A172 (cell line): ENCODE measurements at places on chromosomes 16 and 17. TPM values are rescaled to one million over a fixed set of nuclear protein-coding genes. Genes with fewer than 3 reads are reported as not detected.

The TNFRSF12A gene
- 510 and 551 TPM in 2 replicates for total RNA-seq

The MMP15 gene
- 6.4 and 8.0 TPM in 2 replicates for total RNA-seq

The PRRT2 gene
- 3.3 and 7.4 TPM in 2 replicates for total RNA-seq

The GPRC5C gene
- 2.7 and 5.9 TPM in 2 replicates for total RNA-seq

The QRICH2 gene
- total RNA-seq = 2.1 and 2.8 TPM in 2 replicates

The CAMTA2 gene
- 2.4 and 7.1 TPM in 2 replicates for total RNA-seq

The ABCC11 gene
- total RNA-seq = not detected in 2 replicates

The SLFN12 gene
- 37.4 and 47.9 TPM in 2 replicates for total RNA-seq

The TMEM97 gene
- total RNA-seq = 32.7 and 43.9 TPM in 2 replicates

The FOXN1 gene
- total RNA-seq = 0.22 TPM in 1 of 2 replicates, not detected in the other

The PNPO gene
- total RNA-seq = 59.4 and 61.9 TPM in 2 replicates

The HEATR9 gene
- not detected in 2 replicates for total RNA-seq

The CD300A gene
- not detected in 2 replicates for total RNA-seq

The C16orf46 gene
- total RNA-seq = 0.65 and 2.0 TPM in 2 replicates

The DRC3 gene
- total RNA-seq = 1.1 and 1.7 TPM in 2 replicates

The ROGDI gene
- total RNA-seq = 25.8 and 33.3 TPM in 2 replicates

The CD300H gene
- not detected in 2 replicates for total RNA-seq

The C17orf78 gene
- total RNA-seq = not detected in 2 replicates

The TBX21 gene
- total RNA-seq = not detected in 2 replicates

The CLEC18A gene
- 0.29 and 0.65 TPM in 2 replicates for total RNA-seq

The CEMP1 gene
- not detected in 2 replicates for total RNA-seq

The SPPL2C gene
- total RNA-seq = not detected in 2 replicates

The GAS2L2 gene
- not detected in 2 replicates for total RNA-seq

The TOX3 gene
- not detected in 2 replicates for total RNA-seq

The SNX20 gene
- total RNA-seq = not detected in 2 replicates

The PSMB3 gene
- 484 and 521 TPM in 2 replicates for total RNA-seq

The PRDM7 gene
- total RNA-seq = not detected in 2 replicates

The PRSS22 gene
- total RNA-seq = not detected in 2 replicates

The C16orf86 gene
- not detected in 2 replicates for total RNA-seq

The VAC14 gene
- total RNA-seq = 58.8 and 66.5 TPM in 2 replicates

The PYDC1 gene
- not detected in 2 replicates for total RNA-seq

The AMDHD2 gene
- total RNA-seq = 71.3 and 76.8 TPM in 2 replicates

The KRTAP9-9 gene
- total RNA-seq = not detected in 2 replicates

The TGFB1I1 gene
- 29.8 and 42.0 TPM in 2 replicates for total RNA-seq

The TSNAXIP1 gene
- total RNA-seq = 0.05 and 0.55 TPM in 2 replicates

The ARHGDIG gene
- total RNA-seq = 1.1 and 4.0 TPM in 2 replicates

The ACSM5 gene
- 0.74 TPM in 1 of 2 replicates, not detected in the other for total RNA-seq

The PHOSPHO1 gene
- 0.22 TPM in 1 of 2 replicates, not detected in the other for total RNA-seq

The TP53TG3 gene
- total RNA-seq = not detected in 2 replicates

The DHX38 gene
- 42.1 and 47.2 TPM in 2 replicates for total RNA-seq

The LDHD gene
- total RNA-seq = 0.65 and 2.1 TPM in 2 replicates

The KRT36 gene
- total RNA-seq = 0.05 TPM in 1 of 2 replicates, not detected in the other

The MT1H gene
- not detected in 2 replicates for total RNA-seq

The OTOP2 gene
- not detected in 2 replicates for total RNA-seq

The TBC1D3 gene
- total RNA-seq = not detected in 2 replicates

The RCVRN gene
- not detected in 2 replicates for total RNA-seq

The PRSS36 gene
- 0.41 and 0.55 TPM in 2 replicates for total RNA-seq

The KCNH6 gene
- not detected in 2 replicates for total RNA-seq

The NIP7 gene
- total RNA-seq = 42.0 and 48.2 TPM in 2 replicates

The AATK gene
- 0.28 and 0.41 TPM in 2 replicates for total RNA-seq

The HCRT gene
- total RNA-seq = not detected in 2 replicates
